ENCODE measurements at places on chromosomes 3 and 15.

DNA sequence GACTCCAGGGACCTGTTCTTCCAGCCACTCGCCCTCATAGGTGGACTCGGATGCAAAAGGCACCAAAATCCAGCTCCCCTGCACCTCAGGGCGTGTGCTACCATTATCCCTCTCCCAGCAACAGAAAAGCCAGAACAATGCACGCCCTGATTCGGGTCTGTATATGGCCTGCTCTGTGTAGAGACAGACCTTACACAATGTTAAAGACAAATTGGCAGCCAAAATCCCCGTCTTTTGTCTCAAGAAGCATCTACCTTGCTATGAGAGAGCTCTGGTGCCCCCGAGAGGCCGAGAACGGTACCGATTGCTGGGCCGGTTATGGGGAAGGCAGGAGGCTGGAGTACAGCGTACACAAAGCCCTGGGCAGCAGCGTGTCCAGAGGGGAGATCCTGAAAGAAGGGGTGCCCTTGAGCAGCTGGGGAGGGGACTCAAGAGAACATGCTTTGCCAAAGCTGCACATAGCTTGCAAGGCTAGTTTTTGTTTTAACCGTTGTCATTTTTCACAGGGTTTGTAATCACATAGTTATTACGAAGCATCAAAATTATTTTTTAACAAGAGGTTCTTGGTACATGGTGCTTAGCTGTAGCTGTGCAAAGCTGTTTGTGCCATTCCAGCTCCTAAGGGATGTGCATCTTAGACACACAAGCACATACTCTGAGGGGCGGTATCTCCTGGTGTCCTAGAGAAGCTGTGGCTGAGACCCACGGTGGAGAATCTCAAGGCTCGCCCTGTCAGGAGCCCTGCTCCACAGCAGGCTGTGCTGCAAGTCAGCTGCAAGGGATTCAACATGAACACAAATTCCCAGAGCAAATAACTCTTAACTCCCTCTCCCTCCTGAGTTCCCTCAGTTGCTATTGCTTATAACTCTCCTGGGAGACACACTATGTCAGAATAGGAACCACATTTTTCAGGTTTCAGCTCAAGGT lies 461.5 kb upstream of the PPP2R3A start:
- DNase-seq: no peak

- DNase-seq: no peak
Observed at GRCh38 chr3:26636096-26636727, 13.6 kb downstream of the LRRC3B start.

GRCh38 chr3:52434491-52435115 lies 10.3 kb downstream of the SEMA3G start:
- DNase-seq: no peak

DNA sequence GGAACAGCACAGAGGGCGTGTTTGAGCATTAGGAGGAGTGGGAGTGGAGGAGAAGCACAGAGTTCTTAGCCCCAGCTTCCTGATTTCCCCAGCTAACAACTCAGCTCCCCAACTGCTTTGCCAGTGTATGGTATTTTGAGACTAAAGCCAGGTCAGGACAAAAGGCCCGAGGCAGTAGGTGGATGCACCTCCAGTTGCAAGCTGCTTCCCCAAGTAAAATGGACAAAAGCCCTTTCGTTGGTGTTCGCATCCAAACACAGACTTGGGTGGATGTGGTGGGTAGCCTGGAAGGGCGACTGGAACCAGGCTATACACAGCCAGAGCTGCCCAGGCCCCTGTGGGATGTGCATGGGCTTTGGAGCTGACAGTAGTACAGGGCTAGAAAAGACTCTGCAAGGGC lies 12.3 kb upstream of the EHD4 start:
- DNase-seq: no peak

DNA sequence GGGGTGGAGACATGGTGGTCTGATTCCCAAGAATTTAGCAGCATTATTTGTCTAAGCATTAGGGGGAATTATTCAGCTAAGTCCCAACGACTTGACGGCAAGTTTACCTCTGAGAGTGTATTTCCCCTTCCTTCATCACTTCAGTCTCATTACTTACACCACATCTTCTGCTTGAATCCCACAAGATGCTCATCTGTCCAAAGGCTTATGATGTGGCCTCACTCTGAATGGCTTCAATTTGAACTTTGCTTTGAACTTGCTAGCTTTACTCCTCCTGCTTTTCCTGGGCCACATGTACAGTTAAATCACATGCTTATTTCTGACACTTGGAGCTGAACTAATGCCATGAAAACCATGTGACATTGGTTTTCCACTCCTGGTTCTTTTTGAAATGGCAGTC lies 231.3 kb upstream of the SATB1 start:
- DNase-seq: no peak

GRCh38 chr3:66952357-66952756 lies 45.8 kb upstream of the KBTBD8 start:
- no peak for DNase-seq

GRCh38 chr3:131933665-131934064 lies 101.1 kb downstream of the CPNE4 start:
- no peak for DNase-seq

DNA sequence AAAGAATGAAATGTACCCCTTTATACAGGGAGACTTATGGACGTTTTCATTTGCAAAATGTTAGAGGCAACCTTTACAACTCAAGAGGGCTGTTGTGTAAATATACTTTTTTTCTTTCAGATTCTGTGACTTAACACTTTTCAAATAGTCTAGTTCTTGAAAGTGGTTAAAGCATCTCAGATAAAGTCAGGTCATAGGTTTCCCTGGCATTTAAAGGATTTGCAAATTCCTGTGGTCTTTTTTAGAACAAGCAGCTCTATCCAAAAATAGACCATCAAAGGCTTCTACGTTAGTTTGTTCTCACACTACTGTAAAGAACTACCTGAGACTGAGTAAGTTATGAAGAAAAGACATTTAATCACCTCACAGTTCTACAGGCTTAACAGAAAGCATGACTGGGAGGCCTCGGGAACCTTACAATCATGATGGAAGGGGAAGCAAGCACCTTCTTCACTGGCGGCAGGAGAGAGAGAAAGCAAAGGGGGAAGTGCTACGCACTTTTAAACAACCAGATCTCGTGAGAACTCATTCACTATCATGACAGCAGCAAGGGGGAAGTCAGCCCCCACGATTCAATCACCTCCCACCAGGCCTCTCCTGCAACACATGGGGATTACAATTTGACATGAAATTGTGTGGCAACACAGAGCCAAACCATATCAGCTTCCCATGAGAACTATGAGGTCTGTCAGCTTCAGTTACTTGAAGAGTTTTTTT lies 23.3 kb upstream of the GABRR3 start:
- DNase-seq: no peak

DNA sequence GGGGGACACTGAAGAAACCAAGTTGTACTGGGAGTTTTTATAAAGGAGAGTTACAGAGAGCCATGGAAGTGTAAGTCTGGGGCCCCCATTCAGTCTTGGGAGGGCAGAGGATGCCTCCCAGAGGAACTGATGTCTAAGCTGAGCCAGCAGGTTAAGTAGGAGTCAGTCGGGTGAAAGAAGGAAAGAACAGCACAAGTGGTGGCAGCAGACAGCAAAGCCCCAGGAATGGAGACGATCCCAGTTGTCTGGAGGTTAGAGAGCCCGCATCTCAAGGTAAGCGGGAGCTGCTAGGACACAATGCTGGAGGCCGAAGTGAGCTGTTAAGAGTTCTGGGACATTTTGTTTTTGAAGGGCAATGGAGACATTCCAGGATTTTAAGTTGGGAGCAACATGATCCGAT lies 88.8 kb downstream of the TAMM41 start:
- no peak for DNase-seq

GRCh38 chr3:188266562-188267274 lies 112.8 kb downstream of the LPP start:
- no peak for DNase-seq

- DNase-seq: no peak
Observed at GRCh38 chr3:126540342-126540849, 16.4 kb downstream of the CHST13 start.

GRCh38 chr15:97037080-97037479 lies 706.6 kb downstream of the NR2F2 start:
- DNase-seq: no peak

DNA sequence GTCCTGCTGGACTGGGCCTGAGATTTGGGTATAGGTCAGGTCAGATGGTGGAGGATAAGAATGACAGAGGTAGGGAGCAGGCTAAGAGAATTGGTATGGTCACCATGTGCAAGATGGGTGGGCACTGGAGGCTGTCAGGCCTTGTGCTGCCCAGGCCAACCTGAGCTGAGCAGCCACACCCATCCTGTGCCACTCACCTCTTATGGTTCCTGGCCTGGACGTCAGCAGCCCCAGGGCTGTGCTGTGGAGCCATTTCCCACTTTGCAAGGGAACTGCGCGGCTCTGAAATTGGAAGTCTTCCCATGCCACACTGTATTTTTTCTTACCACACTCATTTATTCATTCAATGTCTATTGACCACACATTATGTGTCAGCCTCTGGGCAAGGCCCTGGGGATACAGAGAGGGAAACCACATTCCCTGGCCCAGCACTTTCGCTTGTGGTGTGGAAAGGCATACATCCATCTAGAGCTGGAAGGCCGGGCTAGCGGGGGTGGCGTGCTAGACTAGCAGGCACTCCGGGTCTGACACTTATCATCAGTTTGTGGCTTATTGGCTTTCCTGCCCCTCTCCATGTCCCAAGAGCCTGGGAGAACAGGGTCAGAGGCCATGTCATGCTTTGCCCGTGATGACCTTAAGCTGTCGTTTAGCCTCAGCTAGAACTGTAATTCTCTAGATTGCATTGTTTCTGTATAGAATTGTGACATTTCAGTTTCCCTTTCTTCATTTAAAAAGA lies 51.1 kb upstream of the POLG start:
- no peak for DNase-seq

- DNase-seq: no peak
Observed at GRCh38 chr15:77620297-77620696, 12.4 kb downstream of the LINGO1 start.

GRCh38 chr3:129107793-129108192 lies 13.8 kb downstream of the RAB43 start:
- no peak for DNase-seq

DNA sequence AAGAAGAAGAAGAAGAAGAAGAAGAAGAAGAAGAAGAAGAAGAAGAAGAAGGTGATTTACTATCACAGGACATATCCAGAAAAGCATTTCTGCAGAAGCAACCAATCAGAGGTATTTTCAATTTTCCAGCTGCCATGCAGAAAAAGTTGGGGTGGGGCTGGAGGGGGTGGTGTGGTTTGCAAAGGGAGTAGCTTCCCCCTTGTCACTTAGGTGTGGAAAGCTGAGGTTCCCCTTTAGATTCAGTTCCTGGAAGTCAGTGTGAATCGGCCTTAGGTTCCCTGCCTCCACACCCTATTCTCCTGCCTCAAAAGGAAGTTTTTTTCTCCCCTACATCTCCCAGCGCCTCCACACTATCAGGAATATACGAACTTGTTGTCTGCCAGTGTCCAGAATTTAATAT lies 276.7 kb upstream of the ARRDC4 start:
- no peak for DNase-seq

GRCh38 chr3:117407317-117407716 lies 697.7 kb downstream of the TUSC7 start:
- DNase-seq: no peak

- DNase-seq: no peak
Observed at GRCh38 chr3:54541369-54541768, 386.5 kb downstream of the LRTM1 start.

DNA sequence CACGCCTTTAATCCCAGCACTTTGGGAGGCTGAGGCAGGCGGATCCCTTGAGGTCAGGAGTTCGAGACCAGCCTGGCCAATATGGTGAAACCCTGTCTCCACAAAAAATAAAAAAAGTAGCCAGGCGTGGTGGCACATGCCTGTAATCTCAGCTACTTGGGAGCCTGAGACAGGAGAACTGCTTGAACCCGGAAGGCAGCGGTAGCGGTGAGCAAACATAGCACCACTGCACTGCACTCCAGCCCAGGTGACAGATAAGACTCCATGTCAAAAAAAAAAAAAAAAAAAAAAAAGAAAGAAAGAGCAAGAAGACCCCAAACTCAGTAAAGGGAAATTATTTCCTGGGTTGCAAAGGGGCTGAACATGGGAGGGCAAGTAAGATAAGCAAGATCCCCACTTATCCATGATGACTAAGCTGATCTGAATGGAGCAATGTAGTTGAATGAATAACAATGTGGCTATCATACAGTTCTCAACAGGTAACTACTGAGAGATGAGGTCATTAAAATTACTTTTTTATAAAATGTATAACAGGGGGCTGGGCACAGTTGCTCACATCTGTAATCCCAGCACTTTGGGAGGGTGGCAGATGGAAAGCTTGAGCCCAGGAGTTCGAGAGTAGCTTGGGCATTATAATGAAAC lies 46.0 kb downstream of the RBM15B start:
- no peak for DNase-seq

- no peak for DNase-seq
Observed at GRCh38 chr3:187044206-187044605, 95.1 kb downstream of the RPL39L start.

GRCh38 chr3:102979682-102980354 lies 545.0 kb downstream of the ZPLD1 start:
- no peak for DNase-seq

GRCh38 chr3:37307321-37307720 lies 132.9 kb upstream of the LRRFIP2 start:
- DNase-seq: no peak

DNA sequence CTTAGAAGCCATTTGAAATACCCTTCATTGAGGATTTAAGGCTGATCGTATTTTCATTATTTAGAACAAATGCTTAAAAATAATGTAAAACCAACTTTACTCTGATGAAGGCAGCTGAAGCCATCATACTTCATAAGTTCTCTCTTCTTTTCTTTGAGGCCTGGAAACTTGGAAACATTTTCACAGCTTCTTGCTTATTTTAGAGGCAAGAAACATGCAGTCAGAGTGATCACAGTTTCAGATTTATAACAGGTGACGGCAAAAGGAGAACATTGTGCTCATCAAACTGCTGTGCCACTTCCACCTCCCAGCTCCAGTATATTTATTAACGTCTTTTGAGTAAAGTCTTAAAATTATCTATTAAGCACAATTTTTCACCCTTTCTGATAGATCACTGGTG lies 376.1 kb downstream of the PTPRG start:
- DNase-seq: no peak

DNA sequence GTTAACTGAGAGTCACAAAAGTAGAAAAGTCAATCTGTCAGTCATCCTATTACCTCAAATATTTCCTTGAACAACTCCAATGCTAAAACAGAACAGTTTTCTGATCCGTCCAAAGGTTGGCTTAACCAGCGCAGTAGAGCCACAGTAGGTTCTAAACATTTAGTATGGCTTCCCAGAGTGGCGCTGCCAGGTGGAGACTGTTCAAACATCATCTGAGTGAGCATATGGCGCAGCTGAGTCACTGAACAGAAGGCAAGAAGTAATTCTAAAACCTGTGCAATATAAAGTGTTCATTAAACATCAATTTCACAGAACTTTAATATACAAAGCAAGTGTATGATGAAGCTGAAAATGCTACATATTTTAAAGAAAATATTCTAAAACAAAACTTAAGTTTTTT lies 19.9 kb downstream of the CIP2A start:
- DNase-seq: no peak

- DNase-seq: no peak
Observed at GRCh38 chr3:36876181-36876936, 68.5 kb downstream of the TRANK1 start.

GRCh38 chr3:29511701-29512100 lies 230.8 kb downstream of the RBMS3 start:
- DNase-seq: no peak

Measured in stimulated activated CD4-positive, alpha-beta T cell treated with anti-CD3 and anti-CD28 coated beads, Interleukin-15, amount 100 ng/mL, for 1 hour (primary cell).